ENCODE measurements at places on chromosomes 2 and 18. TPM values are rescaled to one million over a fixed set of nuclear protein-coding genes. Genes with fewer than 3 reads are reported as not detected.

COL5A2 gene
- total RNA-seq = 0.22 TPM

TMEM127 gene
- 54.3 TPM for total RNA-seq

TRPM8 gene
- total RNA-seq = not detected

FOXD4L1 gene
- total RNA-seq = not detected

IL37 gene
- not detected for total RNA-seq

MYO5B gene
- not detected for total RNA-seq

RAMP1 gene
- not detected for total RNA-seq

CNDP1 gene
- 0.15 TPM for total RNA-seq

SPC25 gene
- 0.96 TPM for total RNA-seq
